Spinal cord (tissue), 10 donors: ENCODE measurements at places on chromosomes 11 and 22.

GRCh38 chr11:71282581-71283351, 30.4 kb upstream of the SHANK2 start:
- no peak for DNase-seq

DNA sequence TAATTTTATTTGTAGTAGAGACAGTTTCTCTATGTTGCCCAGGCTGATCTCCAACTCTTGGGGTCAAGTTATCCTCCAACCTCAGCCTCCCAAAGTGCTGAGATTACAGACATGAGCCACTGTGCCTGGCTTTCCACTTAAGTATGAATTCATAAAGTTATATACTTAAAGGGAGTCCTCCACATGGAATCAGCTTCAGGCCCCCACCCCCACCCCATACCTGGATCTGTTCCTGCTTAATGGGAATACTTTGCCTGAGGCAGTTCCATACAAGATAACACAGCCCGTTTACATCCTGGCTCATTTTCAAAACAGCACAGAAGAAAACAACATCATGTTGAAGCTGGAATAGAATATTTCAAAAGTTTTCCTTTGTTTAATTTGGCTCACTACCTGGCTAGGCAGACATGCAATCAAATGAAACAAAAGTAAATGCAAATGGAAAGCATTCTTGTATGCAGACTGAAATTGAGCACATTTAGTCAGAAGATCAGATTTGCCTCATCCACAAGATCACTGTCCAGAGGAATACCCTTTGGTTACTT, 82.4 kb downstream of the FAT3 start:
- DNase-seq, result no peak

- DNase-seq, result no peak
Observed at GRCh38 chr11:81725701-81726100, 1008.0 kb downstream of the FAM181B start.

DNA sequence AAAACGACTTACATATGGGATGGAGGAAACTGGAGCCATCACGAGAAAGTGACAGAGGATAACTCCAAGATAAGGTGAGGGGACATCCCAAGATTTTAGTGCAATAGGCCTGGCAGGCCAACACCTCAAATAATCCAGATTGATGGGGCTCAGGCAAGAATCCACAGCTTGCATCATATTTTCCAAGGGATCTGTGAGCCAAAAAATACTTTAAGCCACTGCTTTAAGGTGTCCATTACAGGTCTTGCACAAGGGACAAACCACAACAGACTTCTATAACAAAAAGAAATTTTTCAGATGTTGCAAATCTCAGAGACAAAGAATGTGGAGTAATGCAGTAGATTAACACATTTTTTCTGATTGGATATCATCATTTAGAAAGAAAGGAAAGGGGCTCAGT, 45.6 kb downstream of the DENND5A start:
- DNase-seq, result no peak

DNA sequence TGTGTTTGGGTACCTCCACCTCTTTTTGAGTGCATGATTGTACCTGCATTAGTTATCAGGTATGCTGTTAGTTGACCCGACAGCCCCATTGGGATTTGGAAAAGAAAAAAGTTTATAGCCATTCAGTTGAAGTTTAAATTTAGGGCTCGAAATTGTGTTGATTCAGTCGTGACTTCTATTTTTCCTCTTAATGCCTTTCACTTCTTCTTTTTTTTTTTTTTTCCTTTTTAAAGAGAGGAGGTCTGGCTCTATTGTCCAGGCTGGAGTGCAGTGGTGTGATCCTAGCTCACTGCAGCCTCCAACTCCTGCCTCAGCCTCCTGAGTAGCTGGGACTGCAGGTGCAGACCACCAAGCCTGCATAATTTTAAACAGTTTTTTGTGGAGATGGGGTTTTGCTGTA, 2.3 kb downstream of the STT3A start:
- DNase-seq, result no peak

- DNase-seq, result no peak
Observed at GRCh38 chr11:109132539-109132938, 289.5 kb upstream of the C11orf87 start.

GRCh38 chr11:43035086-43035485, 276.7 kb upstream of the API5 start:
- DNase-seq, result peak; percentile 29

DNA sequence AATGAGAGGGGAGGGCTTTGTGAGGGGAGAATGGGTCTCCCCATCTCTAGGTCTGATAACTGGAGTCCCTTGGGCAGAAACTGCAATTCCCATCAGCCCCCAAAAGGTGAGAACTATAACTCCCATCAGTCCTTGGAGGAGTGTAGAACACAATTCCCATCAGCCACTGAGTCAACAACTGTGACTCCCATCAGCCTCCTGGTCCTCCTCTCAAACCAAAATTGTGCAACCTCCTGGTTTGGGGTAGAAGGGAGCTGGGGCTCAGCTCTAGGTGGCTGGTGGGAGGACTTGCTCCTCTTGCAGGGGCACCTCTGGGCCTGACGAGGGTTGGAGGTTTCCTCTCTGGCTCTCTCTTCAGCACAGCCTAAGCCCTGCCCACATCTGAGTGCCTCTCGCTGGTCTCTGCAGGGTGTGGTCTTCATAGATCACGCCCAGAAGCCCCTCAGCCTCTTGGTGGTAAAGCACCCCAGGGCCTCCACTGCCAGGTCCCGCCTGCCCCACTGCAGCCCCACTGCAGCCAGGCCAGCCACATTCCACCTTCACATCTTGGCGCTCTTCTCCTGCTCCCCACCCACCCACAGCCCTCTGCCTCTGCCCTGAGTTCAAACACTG, 18.5 kb downstream of the SLC22A12 start:
- DNase-seq, result no peak

- DNase-seq, result no peak
Observed at GRCh38 chr11:34199525-34199924, 94.1 kb downstream of the NAT10 start.

- no peak for DNase-seq
Observed at GRCh38 chr11:134468796-134469195, 56.8 kb upstream of the B3GAT1 start.

- DNase-seq, result no peak
Observed at GRCh38 chr11:70486026-70486415, 87.7 kb downstream of the CTTN start.
